ENCODE measurements at places on chromosomes 6 and 20. TPM values are rescaled to one million over a fixed set of nuclear protein-coding genes. Genes with fewer than 3 reads are reported as not detected.

- no peak for DNase-seq
Observed at GRCh38 chr6:68108233-68108835, 526.7 kb upstream of the ADGRB3 start.

DNA sequence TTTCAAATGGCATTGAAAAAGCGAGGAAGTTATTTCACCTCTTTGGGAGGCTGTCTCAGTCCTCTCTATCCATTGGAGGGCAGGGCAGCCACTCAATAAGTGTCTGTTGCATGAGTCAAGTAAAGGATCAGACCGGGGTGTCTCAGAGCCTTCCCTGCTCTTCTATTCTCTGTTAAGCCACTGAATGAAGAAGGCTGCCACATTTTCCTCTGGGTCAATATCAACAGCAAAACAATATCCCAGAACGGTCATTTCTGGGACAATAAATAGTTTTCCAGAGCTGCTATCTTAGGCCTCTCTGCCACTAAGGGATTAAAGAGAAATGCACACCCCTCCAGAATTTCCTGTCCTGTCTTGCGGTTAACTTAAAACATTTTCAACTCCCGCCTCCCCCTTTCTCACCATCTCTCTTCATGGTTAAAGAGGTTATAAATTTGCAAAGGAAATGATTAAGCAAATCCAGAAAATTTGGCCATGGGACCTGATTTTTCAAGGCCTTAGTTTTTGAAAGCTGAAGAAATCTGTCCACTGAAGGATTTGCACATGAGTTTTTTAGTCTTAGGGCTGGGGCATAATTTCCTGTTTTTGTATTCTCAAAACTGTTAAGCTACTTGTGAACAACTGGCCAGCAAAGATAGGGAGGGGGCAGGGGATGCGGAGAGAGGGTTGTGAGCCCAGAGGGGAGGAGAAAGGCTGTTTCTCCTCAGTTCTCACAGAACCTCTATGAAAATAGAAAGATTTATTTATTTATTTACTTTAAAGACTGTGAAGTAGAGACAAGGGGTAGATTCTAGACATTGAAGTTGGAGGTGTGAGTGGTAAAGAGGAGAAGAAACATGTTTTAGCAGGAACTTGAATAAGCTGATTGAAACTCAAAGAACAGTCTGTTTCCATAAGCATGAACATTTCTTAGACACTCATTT, 135.7 kb downstream of the BCAS1 start:
- DNase-seq: no peak

GRCh38 chr20:982754-983153, 19.4 kb downstream of the RSPO4 start:
- no peak for DNase-seq

Gene BPIFB1
- not detected for total RNA-seq

DNA sequence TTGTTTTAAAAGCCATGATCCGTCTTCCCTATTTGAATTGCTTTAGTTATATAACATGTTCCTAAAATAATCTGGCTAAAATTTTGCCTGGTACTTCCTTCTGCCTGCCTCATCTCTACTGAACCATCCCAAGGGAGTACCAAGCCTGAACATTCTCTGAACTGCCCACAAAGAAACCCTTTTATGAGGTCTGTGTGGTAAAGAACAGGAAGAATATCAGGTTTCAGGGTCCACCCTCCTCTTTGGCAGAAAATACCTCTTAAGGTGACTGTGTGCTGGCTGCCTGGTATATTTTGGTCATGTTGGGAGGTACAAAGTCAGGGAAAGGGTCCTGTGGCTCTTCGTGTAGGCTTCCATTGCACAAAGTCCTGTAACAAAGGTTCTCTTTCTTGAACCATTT, 574.1 kb upstream of the CHD6 start:
- DNase-seq: no peak

Gene SCUBE3
- not detected for total RNA-seq

GRCh38 chr6:42978487-42978838, 518 bp downstream of the PEX6 start:
- DNase-seq: no peak

Gene PNPLA1
- 0.15 TPM for total RNA-seq

GRCh38 chr20:4812216-4812615, 90.5 kb downstream of the PRND start:
- DNase-seq: no peak

- no peak for DNase-seq
Observed at GRCh38 chr20:2759143-2759542, 41.3 kb downstream of the CPXM1 start.

DNA sequence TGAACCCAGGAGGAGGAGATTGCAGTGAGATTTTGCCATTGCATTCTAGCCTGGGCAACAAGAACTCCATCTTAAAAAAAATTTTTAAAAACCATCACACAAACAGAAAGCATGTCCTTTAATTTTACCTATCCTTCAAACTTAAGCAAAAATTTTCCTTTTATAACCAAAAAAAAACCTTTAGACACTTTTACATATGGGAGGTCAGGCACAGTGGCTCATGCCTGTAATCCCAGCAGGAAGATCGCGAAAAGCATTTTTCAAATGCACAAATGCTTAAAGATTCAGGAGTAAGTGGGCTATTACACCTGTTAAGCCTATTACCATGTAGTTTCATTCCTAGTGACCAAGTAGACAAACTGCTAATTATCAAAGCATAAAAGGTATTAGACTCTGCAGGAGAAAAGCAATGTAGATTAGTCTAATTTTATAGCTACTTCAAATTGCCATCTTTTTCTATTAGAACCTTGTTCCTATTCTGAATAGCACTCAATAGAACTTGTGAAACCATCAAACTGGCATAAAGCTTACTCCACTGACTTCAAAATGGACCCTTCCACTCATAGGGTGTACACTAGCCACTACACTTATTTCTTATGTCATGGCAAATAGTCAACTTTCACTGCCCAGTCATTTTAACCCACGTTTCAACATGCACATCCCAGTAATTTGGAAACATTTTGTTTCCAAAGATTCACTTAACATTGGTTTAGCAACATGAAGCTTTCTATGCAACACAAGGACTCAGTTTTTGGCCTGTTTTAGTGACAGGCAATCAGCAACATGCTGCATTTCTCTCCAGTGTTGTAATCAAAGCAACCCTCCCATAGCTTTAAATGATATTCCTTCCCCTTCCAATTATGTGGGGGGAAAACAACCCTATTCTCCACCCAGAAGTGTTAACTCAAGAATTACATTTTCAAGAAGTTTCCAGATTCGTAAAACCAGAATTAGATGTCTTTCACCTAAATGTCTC, 4.0 kb downstream of the EEF1A1 start:
- no peak for DNase-seq

Gene OR2J3
- total RNA-seq: not detected

DNA sequence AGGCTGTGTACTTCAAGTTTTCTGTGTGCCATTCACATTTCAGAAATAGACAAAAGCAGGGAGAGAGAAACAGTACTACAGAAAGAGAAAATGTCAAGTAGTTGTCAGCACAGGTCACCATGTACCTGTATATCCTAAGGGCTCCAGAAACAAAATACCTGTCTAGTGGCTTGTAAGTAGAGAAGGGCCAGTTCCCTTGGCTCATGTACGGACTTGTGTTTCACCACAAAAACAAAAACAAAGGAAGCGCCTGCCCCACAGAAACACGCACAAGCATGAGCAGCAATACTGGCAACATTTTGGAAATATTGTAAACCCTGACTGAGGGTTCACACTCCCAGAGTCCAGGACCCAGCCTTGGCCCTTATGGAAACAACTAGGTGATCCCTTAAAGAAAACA, 44.3 kb downstream of the CNKSR3 start:
- DNase-seq: no peak

GRCh38 chr6:142845143-142845571, 99.8 kb downstream of the HIVEP2 start:
- DNase-seq: no peak

GRCh38 chr6:138865480-138866109, 69.7 kb downstream of the ECT2L start:
- no peak for DNase-seq

DNA sequence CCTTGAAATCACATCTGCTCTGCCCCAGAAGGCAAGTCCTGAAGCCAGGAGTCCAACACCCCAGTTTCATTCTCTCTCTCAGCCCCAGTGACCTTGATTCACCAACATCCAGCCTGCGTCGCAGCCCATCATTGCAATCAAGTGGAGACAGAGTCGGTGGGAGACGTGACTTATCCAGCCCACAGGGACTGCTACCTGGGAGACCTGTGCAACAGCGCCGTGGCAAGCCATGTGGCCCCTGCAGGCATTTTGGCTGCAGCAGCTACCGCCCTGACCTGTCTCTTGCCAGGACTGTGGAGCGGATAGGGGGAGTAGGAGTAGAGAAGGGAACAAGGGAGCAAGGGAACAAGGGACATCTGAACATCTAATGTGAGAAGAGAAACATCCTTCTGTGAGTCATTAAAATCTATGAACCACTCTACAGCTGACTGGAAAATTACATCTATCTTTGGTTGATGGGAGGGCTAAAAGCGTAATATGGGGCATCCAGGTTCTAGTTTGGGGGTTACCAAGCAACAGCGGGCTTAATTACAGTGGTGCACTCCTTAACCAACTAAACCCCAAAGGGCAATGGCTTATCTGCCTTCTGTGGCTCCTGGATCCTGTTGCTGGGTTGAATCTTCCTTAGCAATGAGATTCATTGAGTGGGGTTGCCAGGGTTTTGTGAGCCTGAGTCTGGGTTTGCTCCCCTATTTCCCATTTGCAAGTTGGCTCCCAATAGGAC, 2.5 kb downstream of the LY6G6D start:
- DNase-seq: no peak

Gene TSBP1
- not detected for total RNA-seq

Measured in T-helper 17 cell (primary cell).